Caco-2 (cell line): ENCODE measurements at places on chromosomes 1 and 21. TPM values are rescaled to one million over a fixed set of nuclear protein-coding genes. Genes with fewer than 3 reads are reported as not detected.

CYYR1 gene
- not detected in 2 replicates for total RNA-seq

DNA sequence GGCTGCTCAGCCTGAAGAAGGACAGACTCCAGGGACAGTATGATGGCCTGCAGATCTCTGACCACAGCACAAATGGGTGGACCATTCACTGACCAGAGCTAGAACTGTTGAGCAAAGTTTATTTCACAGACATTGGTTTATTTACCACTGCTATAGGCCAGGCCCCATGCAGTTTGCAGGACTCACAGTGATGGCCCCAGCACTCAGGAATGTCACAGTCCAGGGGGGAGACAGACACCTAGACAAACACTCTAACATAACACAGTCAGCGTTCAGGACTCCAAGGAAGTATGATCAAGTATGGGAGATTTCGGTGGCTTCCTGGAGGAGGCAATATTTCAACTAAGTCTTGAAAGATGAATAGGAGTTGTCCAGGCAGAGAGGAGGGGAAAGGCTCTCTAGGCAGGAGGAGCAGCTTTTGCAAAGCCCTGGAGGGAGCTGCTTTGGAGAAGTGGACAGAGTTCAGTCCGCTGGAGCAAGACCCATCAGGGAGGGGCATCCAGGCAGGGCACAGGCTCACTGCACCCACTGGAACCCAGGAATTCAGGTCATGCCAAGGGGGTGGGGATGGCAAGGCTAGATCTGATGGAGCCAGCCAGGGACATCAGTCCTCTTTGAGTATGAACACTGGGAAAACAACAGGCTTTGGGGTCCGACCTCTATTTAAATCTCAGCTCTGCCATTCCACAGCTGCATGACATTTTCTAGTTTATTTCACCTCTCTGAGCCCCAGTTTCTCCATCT is 454.3 kb downstream of the MATN1 start:
- DNase-seq = no peak

- DNase-seq = no peak
Measured at GRCh38 chr1:215958841-215959240, 391.7 kb downstream of the KCTD3 start.

HSD3B2 gene
- total RNA-seq = not detected in 2 replicates

DNA sequence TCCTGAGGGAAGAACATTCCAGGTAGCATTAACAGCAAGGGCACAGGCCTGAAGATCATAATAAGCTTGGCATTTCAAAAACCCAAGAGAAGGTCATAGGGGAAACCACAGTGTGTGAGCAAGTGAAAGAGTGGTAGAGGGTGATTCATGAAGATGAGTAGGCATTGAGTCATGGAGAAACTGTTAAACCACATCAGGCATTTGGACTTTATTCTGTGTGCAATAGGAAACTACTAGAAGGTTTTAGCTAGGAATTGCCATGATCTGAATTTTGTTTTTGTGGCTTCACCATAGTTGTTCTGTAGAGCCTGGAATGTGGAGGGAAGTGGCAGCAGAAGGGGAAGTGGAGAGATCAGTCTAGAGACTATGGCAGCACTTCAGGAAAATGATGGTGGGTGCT is 359.0 kb upstream of the PTBP2 start:
- no peak for DNase-seq

DNA sequence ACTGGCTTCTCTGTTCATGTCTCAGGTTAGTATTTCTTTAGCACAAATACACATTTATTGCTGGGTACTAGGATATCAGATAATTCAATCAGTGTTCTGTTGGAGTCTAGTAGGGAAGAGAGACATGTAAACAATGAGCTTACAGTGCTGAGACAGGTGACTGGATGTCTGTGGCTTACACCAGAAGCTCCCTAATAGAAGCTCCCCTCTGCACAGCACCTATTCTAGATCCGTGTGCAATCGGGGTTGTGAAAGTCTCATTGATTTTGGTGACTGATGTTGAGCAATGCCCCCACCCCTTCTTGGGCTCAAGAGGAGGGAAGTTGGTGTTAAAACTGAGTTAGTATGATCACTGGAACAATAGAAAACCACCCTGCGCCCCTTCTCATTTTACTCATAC is 279.2 kb downstream of the RPS6KC1 start:
- DNase-seq = no peak

- DNase-seq = no peak
Measured at GRCh38 chr1:14062669-14063068, 362.7 kb downstream of the PRDM2 start.

CD160 gene
- 0.16 and 0.20 TPM in 2 replicates for total RNA-seq

- DNase-seq = no peak
Measured at GRCh38 chr21:41921021-41921420, 32.8 kb downstream of the C2CD2 start.

TCEANC2 gene
- 1.9 and 3.2 TPM in 2 replicates for total RNA-seq

DNA sequence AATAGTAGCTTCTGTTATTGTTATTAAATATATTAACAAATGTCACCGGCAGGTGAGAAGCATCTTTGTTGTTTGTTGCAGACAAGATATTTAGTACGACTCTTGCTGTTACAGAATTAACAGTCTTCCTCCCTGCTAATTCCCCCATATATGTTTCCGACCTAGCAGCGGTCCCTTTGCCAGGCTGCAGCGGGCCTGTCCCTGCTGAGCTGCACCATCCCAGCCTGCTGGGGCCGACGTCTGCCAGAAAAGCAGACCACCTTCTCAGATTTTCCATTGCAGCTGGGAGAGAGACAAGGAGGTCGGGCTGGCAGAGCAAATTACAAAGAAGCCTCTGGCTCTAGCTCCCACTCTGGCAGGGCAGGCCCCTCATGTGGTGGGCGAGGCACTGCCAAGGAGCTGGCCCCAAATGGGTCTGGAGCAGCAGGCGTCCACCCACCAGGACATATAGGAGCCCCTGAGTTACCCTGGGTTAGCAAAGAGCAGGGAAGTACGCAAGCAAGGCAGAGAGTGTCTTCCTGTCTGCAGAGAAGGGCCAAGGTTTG is 142.7 kb downstream of the FOXD2 start:
- no peak for DNase-seq

- no peak for DNase-seq
Measured at GRCh38 chr1:160547422-160547821, 24.4 kb upstream of the SLAMF6 start.

GRCh38 chr1:179087665-179088064 is 5.8 kb downstream of the TOR3A start:
- DNase-seq = no peak

ZMPSTE24 gene
- 37.9 and 39.9 TPM in 2 replicates for total RNA-seq

- DNase-seq = no peak
Measured at GRCh38 chr1:39177706-39178105, 26.8 kb upstream of the MACF1 start.

- DNase-seq = no peak
Measured at GRCh38 chr1:239858057-239858456, 233.6 kb upstream of the FMN2 start.

LGR6 gene
- 0.36 TPM in 1 of 2 replicates, not detected in the other for total RNA-seq

DNA sequence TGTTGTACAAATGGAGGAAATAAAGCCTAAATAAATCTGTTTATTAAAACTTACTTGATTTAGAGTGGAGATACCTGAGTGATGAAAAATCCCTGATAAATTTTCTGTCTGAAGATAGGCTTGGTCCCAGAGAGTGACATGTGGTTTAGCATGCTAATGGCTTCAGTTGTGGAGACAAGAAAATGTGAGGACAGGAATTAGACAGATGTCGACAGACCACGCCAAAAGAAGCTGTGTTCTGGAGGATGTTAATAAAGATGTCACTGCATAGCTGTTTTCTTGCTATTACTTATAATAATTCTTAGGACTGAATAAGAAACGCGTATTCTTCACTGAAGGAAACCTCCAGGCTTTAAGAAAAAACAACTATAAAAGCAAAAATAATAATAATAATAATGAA is 154.9 kb downstream of the OLFM3 start:
- no peak for DNase-seq

FAAH gene
- total RNA-seq = 29.1 and 30.9 TPM in 2 replicates

GRCh38 chr21:37582590-37582989 is 216.0 kb downstream of the DYRK1A start:
- peak; percentile 61 for DNase-seq

WNT4 gene
- 0.21 and 0.79 TPM in 2 replicates for total RNA-seq

- no peak for DNase-seq
Measured at GRCh38 chr1:77942400-77943140, 36.3 kb downstream of the FUBP1 start.

DNA sequence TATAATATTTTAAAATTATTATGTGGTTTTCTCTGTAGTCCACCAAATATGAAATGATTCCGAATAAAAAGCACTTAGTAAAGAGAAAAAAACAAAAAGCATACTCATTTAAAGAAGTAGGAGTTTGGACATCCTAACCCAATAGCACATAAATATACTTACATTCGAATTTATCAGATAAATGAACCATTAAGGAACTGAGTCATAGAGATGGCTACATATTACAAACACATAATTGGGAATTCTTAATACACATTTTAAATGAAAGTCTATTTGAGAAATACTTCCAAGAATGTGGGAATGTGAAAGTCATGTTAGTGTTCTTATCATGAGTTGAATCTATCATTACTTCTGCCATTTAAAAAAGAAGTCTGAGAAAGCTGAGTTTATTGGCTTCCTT is 75.0 kb downstream of the USP24 start:
- DNase-seq = no peak

DNA sequence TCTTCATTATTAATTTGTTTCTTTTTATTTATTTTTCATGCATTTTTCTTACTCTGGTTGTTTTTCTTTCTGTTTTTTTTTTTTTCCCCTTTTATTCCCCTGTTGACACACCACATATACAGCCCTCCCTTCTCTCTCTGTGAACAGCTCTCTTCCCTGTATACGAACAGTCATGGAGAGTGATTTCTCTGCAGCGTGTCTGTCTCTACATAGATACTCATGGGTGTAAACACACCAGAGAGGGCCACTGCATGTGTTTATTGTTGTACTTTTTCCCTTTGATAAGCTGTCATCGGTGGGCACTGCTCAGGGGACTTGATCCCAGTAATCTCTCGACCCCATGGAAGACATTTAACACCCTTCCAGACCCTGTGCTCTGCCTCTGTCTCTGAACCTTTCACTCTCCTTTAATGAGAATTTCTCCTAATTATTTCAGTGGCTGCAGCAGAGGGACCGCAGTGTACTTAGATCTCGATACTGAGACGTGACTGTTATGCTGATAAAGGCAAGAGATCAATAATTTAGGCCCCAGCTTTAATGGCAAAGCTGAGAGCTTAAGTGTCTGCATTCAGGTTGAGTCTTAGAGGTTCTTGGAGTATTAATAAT is 113.1 kb downstream of the PBX1 start:
- DNase-seq = no peak

CFAP410 gene
- 16.5 and 20.1 TPM in 2 replicates for total RNA-seq

DNA sequence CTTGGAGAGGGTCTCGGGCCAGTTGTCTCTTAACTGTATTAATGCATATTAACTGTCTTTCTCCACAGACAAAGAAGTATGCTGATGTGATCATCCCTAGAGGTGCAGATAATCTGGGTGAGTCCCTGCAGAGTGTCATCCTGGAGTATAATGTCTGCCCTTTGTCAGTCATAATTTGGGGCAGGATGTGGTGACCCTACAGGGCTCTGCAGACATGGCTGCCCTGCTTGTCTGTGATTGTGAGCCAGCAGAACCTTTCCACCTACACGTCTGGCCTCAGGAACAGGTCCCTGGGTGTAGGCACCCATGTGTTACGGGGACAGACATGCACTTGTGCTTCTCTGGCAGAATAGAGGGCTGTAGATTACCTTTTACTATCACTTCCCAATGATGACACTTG is 78.4 kb downstream of the UCK2 start:
- no peak for DNase-seq

DNA sequence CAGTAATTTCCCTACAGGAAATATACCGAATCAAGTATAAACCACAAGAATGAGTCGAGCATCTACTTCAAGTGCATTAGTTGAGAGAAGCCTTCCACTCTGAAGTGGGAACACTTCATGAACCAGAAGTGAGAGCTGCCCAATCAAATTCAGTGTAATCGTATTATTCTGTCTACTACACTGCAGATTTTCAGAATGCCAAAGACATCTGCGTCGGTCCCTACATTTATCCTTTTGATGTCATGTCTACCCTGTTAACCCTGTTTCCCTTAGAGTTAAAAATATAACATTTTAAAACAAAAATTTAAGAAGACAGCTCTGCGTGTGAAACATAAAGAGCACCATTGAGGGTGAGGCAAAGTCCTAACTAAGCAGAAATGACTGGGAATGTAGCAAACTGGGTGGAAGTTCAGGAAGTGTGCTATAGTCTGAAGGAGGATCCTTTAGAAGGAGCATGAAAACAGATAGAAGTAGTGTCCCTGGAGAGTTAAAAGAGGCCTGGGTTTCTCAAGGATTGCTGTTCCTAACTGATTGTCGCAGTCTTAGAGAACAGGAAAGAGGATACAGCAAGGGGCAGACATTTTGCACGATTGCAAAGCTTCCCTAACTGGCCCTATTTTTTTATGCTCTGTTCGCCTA is 291.2 kb downstream of the PTPRC start:
- no peak for DNase-seq

DNA sequence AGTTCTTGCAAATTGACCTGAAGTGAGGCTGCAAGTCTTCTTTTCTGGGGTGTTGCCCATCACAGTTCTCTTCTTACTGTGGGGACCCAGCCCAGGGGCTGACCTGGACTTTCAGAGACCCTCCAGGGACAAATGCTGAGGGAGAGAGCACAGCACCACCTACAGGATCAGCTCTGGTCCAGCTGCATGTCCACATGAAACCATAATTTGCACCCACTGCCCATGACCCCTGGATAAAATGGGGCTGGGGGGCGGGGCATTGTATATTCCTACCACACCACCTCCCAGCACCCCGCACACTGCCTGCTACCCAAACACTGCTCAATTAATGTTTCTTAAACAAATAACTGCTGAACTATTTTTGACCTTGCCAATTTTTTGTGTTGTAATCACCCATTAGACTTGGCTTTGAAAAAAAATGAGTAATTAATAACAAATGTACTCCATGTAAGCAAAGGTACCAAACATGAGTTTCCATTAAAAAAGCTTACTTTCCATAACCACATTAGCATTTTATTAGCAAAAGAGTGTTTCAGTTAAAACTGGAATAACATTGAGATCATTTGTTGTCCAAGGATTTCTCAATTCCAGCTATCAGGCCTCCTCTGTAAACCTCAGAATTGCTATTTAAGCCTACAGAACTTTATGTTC is 168.0 kb upstream of the RAB4A start:
- DNase-seq = no peak

DNA sequence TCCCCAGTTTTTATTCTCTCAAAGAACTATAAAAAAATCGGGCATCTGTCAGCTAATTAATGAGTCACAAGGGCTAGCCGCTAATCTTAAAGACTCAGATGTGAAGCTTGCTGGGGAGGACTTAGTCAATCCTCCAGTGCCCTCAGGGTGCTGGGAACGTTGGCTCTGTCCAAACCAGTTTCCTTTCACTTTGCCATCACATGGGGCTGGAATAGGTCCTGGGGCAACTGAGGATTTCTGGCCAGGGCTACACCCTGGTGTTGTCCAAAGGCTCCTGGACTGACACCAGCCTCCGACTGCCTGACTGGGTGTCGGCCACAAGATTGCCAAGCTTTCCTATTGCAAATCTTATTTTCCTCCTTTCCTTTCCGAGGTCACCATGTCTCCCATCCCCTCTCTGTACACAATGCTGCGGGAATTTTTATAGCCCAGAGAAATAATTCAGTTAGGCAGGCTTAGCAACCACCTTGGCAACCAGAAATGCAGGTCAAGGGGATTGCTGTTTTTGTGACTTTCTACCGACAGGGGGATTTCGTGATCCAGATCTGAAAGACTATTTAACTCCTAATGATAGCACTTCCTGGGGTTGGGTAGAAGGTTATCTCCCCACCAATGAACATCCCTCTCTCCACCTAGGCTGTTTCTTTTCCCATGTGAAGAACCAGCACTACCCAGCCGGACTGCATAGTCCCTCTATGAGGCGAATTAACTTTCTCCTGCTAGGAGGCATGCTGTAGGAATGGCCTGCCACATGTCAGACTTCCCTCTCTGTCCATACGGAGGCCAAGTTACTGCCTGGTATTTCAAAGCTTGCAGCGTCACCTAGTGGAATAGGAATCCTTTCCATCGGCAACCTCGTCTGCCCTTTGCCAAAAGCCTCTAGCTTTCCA is 29.9 kb upstream of the CTBS start:
- no peak for DNase-seq
